ENCODE measurements at places on chromosomes 1 and 21. TPM values are rescaled to one million over a fixed set of nuclear protein-coding genes. Genes with fewer than 3 reads are reported as not detected.

Gene LGR6
- total RNA-seq, result 0.14 TPM

Gene TLR5
- total RNA-seq, result 6.1 TPM

Gene SLC22A15
- 5.6 TPM for total RNA-seq

Gene NCAM2
- 45.0 TPM for total RNA-seq

Gene ZNF683
- total RNA-seq, result not detected

Gene OR10Z1
- total RNA-seq, result not detected

Gene PDC
- not detected for total RNA-seq

Gene DMRTA2
- total RNA-seq, result not detected

Gene IFNAR2
- total RNA-seq, result 16.7 TPM

Gene WDTC1
- total RNA-seq, result 45.2 TPM

Gene OR14C36
- not detected for total RNA-seq

Gene EPHB2
- 2.5 TPM for total RNA-seq

Gene CYP4A22
- not detected for total RNA-seq

Gene PRDM16
- total RNA-seq, result 0.30 TPM

Gene PGBD5
- total RNA-seq, result 18.9 TPM

Gene BTG3
- total RNA-seq, result 35.9 TPM

Gene PLCH2
- total RNA-seq, result 0.22 TPM

Gene OR14K1
- not detected for total RNA-seq

Gene SUSD4
- total RNA-seq, result 6.9 TPM

Gene GOLT1A
- not detected for total RNA-seq

Gene HOOK1
- total RNA-seq, result 4.4 TPM

Gene FGR
- 15.8 TPM for total RNA-seq

Gene CFAP57
- total RNA-seq, result not detected

Gene NUDT4B
- total RNA-seq, result 107 TPM

Gene FAM78B
- total RNA-seq, result 0.97 TPM

Gene HPDL
- total RNA-seq, result not detected

Gene TNNI3K
- total RNA-seq, result 0.88 TPM

Gene EXTL2
- total RNA-seq, result 21.2 TPM

Gene GSTM1
- 0.28 TPM for total RNA-seq

Gene C1orf56
- total RNA-seq, result 17.9 TPM

Gene APP
- total RNA-seq, result 479 TPM

Gene F3
- total RNA-seq, result 37.9 TPM

Gene KLHL12
- total RNA-seq, result 41.9 TPM

Data from adrenal gland (tissue), 19 donors.